NCI-H526 (cell line): ENCODE measurements at places on chromosomes 16 and 17.

- no peak for DNase-seq
These were observed 79.6 kb upstream of the CACNG5 start for GRCh38 chr17:66755101-66755943.

DNA sequence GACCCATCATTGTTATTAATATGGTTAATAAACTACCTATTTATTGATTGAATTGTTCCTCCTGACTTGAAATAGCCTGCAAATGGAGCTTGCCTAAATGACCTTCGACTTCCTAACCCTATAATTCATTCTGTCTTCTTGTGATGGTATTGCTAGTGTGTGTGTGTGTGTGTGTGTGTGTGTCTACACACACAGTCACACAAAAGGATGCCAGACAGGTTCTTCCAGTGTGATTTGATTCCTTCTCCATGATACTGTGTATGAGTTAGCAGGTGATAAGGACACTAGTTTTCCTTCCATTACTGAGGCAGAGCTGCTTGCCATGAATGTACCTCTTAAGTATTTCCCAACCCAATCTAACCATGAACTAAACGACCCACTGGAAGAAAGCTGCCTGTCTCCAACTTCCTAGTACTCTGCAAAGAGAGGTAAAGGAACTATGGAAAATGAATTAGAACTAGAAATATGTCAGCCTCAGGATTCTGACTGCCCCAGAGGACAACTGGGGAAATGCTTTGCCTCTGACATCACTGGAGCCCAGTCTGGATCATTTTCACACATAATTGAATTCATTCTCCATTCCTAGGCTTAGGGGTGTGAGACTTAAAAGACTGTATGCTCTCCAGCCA, 3.5 kb upstream of the CDC6 start:
- DNase-seq = no peak

DNA sequence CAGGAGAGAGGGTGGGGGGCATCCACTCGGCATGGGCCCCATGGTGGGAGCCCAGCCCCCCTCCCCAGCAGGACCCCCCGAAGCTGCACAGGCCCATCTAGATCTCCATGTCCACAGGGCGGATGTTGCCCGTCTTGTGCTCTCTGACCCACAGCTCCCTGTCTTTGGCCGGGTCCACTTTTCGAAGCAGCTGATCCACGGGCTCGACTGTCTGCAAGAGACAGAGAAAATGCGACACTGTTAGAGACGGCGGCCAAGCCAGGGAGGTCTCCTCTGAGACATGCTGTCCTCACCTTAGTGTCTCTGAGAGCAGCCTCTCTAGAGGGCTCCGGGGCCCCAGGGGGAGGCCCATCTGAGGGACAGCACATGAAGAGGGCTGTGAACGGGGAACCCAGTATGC, 12.1 kb upstream of the RCVRN start:
- DNase-seq = no peak

DNA sequence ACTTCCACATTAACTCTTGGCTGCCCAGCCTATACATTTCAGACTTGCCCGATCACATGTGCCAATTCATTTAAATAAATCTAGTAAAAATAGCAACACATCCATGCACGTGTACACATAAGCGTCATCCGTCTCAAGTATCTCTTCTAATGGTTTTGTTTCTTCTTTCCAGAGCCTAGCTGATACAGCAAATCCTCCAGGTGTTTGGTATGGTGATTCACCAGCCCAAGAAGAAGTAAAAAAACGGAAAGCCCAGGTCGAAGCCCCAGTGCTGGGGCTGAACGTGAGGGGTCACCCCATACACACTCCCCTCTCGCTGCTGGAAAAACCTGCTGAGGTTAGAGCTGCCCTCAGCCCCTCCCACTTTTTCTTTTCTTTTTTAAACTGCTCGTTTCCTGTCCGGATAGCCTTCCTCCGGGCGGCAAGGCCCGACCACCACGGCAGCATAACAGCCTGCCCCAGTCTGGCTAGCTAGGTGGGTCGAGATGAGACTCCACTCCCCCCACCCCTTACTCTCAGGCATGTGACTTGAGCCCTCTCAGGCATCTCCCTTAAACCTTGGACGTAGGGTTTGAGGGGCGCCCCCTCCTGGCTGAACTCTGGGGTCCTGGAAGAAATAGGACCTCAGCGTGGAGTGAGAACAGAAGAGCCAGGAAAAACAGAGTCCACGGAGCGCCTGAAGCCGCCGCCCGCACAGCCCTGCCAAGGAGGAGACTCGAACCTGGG, 13.9 kb upstream of the OR1F1 start:
- peak; percentile 74 for DNase-seq

DNA sequence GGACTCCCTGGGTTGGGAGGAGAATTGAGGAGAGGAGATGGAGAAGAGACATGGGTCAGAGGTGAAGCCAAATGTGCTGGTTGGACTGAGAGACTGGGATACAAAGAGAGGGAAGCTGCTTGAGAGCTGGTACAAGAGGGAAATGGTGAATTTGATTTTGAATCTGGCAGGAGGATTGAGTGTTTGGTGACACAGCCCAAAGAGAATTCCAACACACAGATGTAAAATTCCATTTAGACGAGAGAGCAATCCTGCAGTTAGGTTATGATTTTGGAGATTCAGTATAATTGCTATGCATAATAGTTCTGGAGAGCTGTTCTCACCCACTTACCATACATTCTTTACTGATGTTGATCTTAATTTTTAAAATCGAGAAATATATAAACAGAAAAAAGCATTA, 57.7 kb downstream of the HSD17B2 start:
- no peak for DNase-seq

- peak; percentile 22 for DNase-seq
These were observed 869 bp downstream of the ZNF48 start for GRCh38 chr16:30395992-30396585.

GRCh38 chr16:57704905-57705852, 10.6 kb downstream of the DRC7 start:
- no peak for DNase-seq

GRCh38 chr17:35148144-35148543, 527 bp downstream of the UNC45B start:
- no peak for DNase-seq

DNA sequence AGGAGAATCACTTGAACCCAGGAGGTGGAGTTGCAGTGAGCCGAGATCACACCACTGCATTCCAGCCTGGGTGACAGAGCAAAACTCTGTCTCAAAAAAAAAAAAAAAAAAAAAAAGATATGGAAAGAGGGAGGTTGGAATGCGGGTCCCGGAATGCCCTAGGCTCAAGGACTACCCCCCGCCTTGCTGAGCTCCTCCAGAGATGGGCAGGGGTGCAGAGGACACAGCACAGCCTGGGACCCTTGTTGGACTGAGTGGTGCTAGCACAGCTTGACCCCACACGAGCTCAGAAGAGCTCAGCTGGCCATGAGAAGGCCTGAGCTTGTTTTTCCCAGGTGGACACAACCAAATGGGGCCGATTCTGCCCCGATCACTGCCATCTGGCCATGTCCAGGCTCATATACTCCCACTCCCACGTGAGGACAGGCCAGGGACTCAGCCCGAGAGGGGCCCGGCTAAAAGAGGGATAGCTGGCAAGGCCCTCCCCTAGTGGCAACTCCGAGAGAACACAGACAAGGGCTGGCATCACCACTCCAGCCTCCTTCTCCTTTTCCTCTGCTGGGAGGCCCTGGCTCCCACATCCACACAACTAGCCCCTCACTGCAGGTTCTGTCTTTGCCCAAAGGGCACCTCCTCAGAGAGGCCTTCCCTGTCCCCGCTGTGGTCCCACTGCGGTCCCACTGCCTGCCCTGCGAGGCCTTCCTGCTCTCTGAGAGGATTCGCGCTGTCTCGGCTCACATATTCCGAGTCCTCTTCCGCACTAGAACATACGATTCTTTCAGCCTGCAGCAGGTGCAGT, 11.0 kb downstream of the SGCA start:
- DNase-seq = no peak

DNA sequence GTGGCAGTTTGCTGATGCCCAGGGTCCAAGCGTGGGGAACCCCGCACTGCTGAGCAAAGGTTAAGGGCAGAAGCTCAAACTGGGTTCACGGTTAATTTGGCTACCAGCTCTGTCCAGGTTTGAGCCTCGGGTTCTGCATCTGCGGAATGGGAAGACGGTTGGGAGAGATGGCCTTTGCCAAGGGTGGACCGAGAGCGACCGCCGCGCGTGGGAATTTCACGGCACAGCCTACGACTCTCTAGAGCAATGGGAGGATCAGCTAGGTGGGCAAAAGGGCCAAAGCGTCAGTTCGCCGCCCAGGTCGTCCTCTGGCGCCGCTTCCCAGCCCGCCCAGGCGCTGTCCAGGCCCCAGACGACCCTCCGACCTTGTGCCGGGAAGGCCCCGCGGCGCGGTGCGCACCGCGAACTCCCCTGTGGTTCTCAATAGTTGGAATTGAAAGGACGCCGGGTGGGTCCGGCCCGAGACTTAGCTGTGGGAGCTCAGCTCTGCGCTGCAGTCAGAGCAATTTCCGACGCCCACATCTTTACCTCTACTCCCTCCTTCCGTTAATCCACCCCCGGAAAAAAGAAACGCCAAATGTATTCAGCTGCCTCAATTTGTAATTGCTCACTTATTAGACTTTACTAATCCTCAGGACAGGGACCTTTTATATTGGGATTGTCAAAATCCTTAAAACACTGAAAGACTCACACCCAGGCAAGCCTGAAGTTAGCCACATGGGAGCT, 2.5 kb upstream of the HS3ST3B1 start:
- no peak for DNase-seq

GRCh38 chr17:16379654-16380053, 1.2 kb upstream of the UBB start:
- no peak for DNase-seq

DNA sequence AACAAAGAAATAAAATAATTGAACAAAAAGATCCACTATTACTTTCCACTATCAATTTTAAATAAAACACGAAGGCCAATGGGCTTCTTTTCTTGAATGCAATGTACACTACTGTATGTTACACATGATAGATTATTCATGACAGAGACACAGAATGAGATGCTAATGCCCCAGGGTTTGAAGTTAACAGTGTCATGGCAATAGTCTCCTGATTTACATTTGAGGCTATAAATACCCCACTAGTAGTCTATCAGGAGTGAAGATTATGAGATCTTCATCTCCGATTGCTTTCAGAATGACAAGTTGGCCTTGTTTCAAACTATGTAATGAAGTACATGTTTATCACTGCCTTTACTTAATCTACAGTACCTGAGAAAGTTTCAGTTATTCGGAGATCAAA, 84.4 kb downstream of the RPGRIP1L start:
- DNase-seq = peak; percentile 72

DNA sequence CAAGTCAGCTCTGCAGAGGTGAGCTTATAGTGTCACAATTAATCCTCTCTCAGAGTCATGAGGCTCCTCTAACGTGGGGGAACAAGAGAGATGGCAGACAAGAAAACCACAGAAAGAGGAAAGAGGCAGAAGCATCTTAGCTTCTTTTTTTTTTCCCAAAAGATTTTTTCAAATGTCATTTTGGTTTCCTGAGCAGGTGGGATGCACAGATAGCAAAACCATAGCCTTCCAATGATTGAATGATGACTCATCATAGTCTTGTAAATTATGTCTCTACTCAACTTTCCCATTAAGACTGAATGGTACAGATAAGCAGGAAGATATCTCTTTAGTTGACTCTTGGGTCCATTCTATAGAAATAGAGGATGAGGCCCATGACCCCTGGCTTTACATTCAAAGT, 162.8 kb upstream of the ZFHX3 start:
- no peak for DNase-seq

DNA sequence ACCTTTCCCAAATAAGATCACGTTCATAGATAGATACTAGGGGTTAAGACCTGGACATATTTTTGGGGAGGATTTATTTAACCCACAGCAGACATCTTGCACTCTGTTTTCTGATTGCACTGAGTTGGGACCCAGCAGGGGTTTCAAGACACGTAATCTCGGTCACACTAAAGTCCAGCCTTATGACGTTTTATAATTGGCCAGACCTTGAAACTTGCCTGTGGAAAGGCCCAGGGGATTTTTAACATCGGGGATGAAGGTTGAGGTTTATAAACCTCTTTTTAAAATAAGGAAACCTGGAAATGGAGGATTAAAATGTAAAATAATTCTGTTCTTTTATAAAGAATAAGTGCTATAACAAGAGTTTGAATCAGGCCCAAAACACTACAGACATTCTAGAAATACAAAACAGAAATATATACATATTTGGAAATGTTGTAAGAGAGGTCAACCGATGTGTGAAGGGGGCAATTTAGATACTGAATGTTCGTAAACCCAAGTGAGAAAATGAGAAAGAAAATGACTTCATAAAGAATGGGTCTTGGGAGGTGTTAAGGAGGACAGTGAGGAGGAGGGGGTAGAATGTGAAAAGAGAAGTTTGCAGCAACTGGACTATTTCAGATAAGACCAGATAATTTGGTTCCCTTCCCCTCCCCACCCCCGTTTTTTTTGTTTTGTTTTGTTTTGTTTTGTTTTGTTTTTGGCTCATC, 61.1 kb upstream of the NOL11 start:
- DNase-seq = no peak

- DNase-seq = no peak
These were observed 59.3 kb downstream of the JPH3 start for GRCh38 chr16:87661561-87661960.

DNA sequence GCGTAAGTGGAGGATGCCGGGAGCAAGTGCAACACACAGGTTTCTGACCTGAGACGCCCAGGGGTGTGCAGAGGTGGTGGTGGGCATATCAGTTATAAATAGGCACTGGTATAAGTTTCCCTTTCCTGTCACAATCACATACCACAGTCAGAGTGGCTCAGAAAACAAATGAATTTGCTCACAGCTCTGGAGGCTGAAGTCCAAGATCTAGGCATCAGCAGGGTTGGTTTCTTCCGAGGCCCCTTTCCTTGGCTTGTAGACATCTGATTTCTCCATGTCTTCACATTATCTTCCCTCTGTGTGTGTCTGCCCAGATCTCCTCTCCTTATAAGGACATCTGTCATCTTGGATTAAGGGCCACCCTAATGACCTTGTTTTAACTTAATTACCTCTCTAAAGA, 250.5 kb upstream of the TNRC6C start:
- DNase-seq = no peak

- DNase-seq = peak; percentile 52
These were observed 737 bp downstream of the NUDT16L1 start for GRCh38 chr16:4693956-4694641.

DNA sequence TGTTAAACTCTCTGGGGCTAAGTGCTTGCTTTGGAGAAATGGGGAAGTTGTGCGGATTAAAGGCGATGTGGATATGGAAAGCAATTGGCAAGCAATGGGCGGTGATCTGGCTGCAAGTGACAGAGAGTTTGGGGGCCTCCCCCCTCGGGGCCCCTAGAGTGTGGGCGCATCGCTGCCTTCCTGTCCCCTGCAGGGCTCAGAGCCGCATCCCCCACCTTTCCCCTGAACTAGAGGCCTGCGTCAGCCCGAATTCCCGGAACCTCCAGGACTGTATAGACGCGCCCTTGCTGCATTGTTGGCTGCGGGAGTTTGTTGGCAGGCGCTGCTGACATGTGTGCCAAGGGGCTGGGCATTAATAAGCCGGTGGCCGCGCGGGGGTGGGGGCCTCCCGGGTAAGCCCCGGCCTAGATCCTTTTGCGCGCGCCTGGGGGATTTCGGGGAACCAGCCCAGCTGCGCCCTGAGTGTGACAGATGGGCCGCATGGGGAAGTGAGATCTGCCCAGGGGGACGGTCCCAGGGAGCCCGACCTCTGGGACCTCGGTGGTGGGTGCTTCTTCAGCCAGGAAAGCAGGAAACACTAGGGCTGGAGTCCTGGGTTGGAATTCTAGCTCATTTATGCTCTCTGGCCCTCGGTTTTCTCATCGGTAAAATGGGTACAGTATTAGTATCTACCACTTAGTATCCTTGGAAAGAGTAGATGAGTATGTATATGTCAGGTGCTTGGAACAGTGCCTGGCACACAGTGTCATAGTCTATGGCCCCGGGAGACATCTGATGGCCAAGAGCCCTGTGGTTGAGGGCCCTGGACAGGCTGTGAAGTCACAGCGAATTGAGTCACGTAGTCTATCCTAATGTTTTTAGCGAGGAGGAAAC, 1.0 kb downstream of the EEF2K start:
- no peak for DNase-seq
